ENCODE measurements at places on chromosomes 1 and 21.
A peak's percentile ranks its signal among the peaks of the same experiment; 100 is the strongest.

GRCh38 chr1:236815941-236816340 is 20.8 kb downstream of the MTR start:
- no peak for DNase-seq

DNA sequence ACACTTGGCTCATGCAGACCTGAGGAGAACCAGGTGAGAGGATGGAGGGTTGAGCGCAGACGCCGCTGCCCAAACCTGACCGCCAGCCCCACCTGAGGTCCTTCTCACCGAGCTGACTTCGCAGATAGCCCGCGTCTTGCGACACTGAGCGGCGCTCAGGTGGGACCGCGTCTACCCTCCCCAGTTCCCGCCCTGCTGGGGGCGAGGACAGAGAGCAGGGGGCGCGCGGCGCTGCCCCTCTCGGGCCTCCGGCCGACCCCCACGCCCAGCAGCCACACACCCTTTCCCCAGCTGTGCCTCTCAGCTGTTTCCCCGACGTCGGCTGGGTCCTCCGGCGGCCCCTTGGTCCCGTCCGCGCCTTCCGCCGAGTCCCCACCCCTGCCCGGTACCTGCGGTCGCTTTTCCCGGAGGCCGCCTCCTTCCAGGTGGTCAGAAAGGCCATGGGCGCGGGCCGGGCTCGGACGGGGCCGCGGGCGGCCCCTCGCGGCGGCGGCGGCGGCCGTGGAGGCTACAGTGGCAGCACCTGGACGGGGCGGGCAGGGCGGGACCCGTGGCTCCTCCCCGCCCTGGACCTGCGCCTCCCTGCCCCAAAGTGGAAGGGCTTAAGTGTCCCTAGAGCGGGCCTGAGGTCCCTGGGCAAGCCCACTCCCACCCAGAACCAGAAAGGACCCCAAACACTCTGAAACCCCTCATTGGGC is 14.4 kb upstream of the TTC39A start:
- no peak for DNase-seq

- DNase-seq = peak; percentile 64
Observed at GRCh38 chr1:25064465-25065240, 134.6 kb upstream of the RUNX3 start.

- DNase-seq = no peak
Observed at GRCh38 chr21:25581582-25581981, 25.7 kb downstream of the MRPL39 start.

- no peak for DNase-seq
Observed at GRCh38 chr1:232283864-232284263, 346.1 kb downstream of the SIPA1L2 start.

DNA sequence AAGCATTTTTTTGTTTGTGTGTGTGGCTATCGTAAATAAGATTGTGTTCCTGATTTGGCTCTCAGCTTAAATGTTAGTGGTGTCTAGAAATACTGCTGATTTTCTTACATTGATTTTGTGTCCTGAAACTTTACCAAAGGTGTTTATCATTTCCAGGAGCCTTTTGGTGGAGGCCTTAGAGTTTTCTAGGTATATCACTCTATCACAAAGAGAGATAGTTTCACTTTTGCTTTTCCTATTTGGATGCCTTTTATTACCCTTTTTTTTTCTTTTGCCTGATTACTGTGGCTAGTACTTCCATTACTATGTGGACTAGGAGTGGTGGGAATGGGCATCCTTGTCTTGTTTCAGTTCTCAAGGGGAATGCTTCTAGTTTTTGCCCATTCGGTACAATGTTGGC is 109.6 kb downstream of the S1PR1 start:
- DNase-seq = no peak

DNA sequence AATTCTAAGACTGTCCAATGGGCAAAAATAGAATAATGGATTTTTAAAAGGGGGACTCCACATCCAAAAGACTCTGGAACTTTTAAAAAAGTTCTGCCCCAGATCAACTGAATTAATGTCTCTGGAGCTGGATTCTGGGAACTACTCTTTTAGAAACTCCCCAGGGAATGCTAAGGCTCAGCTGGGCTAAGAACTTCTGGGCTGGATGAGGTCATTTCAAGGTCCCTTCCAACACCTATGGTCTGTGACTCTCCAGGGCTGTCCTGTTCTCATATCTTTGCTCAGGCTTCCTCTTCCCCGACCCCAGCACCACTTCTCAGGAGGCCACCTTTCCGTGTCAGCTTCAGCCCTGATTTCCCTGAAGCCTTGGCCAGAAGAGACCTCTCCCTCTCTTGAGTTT is 13.5 kb upstream of the PLA2G2C start:
- no peak for DNase-seq

GRCh38 chr1:170618421-170618820 is 45.5 kb upstream of the PRRX1 start:
- DNase-seq = no peak

GRCh38 chr21:45508607-45509565 is 33.4 kb downstream of the SLC19A1 start:
- no peak for DNase-seq

GRCh38 chr1:170959385-170959784 is 24.1 kb downstream of the MROH9 start:
- DNase-seq = no peak

- no peak for DNase-seq
Observed at GRCh38 chr1:30650038-30650967, 73.1 kb downstream of the MATN1 start.

- DNase-seq = no peak
Observed at GRCh38 chr1:203264052-203264501, 34.6 kb upstream of the CHIT1 start.

- DNase-seq = no peak
Observed at GRCh38 chr1:161771973-161772372, 5.9 kb downstream of the ATF6 start.

DNA sequence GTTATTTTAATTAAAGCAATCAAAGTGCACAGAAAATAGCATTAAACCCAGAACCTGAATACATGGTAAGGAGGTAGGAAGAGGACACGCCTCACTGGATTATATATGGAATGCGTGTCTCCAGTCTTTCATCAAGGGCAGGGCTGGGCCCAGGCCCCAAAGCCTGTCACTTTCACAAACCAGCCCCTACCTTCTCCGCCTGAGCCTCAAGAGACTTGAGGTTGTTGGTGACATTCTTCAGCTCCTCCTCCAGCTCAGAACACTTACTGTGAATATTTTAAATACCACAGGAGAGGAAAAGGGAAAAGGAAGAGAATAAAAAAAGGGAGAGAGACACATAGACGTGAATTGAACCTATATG is 16.3 kb upstream of the NUP210L start:
- no peak for DNase-seq

DNA sequence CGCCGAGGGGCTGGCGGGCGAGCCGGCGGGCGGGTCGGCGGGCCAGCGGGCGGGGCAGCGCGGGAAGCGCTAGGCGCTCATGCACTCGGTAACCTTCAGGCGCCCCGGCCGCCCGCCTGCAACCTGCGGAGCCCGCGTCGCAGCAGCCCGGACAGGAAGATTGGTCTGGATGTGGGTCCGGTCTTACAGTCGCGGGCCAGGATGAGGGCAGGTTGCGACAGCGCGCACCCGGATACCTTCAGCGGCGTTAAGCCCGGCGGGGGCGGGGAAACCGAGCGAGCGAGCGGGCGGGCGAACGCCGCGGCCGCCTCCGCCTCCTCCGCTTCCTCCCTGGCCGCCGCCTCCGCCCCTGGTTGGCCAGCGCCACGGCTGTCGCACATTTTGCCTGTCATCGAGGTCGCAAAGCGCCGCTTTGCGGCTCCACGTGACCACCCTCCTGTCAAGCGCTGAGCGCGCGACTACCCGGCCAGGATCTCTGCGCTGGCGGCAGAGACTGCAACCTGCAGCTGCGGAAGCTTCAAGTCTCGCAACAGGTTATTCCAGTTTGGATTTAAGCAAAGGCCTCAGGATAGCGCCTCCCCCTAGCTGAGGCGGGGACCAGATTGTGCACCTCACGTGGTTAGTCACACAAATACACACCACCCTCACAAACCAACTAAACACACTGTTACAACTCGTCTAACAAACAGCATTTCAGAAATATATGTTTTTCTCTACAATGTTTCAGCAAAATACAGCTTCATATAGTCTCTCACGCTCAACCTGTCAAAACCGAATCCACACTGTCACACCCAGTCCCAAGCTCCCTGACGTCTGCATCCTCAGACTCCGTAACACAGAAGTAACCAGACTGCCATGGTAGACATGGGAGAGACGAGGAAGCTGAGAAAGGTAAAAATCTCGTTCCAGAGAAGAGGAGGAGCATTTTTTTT is at the start of gene FAF1:
TSS of gene FAF1 (minus strand) at position 355 of the 932 bp plus-strand sequence. CDS start 456 bp downstream, outside the sequence.
- peak; percentile 96 for DNase-seq

- DNase-seq = no peak
Observed at GRCh38 chr1:101431956-101432510, 195.2 kb downstream of the S1PR1 start.

DNA sequence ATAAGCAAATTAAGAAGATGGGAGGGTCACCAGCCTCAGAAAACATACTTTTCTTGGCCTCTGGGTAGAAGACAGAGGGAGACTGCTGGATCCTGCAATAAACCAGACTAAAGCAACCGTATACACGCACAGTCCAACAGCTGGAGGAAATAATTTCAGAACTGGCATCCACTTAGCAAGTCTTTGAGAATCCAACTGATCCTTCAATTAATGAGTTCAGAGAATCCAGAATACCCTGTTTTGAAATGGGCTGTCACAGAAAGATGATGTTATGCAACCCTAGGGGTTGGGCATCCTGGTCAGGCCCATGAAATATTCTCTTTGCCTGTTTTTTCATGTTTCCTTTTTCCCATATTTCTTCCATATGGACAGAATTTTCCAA is 134.0 kb upstream of the MAGI3 start:
- no peak for DNase-seq

- peak; percentile 54 for DNase-seq
Observed at GRCh38 chr1:110783292-110783918, 89.5 kb upstream of the CD53 start.

- no peak for DNase-seq
Observed at GRCh38 chr1:31135973-31136600, 70.6 kb upstream of the PUM1 start.

- DNase-seq = no peak
Observed at GRCh38 chr1:19066874-19067181, 110.4 kb upstream of the IFFO2 start.

GRCh38 chr1:160068225-160068624 is 1.7 kb downstream of the KCNJ10 start:
- DNase-seq = no peak

DNA sequence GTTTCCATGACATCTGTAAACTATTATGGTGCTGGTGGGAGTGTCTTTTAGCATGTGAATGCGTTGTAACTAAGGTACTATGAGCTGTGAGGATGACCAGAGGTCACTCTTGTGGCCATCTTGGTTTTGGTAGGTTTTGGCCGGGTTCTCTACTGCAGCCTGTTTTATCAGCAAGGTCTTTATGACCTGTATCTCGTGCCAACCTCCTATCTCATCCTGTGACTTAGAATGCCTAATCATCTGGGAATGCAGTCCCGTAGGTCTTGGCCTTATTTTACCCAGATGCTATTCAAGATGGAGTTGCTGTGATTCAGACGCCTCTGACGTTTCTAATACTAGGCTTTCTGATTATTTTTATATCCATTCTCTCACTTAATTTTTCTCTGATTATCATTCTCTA is 9.4 kb downstream of the NCAM2 start:
- no peak for DNase-seq

DNA sequence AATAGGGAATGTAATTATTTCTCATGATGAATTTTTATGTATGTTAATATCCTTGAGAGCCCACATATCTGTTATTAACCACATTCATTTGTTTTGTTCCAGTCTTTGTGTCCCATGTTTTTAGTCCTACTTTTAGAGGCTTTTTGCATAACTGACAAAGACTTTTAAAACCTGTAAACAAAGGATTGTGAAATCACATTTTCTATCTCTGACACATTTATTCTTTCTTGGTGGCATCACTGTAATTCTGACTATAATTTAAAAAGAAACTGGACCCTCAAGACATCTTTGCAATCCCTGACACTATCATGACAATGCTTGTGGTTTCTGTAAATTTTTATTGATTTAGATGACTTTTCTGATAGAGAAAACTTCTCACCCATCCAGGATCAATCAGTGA is 313.1 kb downstream of the SIPA1L2 start:
- no peak for DNase-seq

DNA sequence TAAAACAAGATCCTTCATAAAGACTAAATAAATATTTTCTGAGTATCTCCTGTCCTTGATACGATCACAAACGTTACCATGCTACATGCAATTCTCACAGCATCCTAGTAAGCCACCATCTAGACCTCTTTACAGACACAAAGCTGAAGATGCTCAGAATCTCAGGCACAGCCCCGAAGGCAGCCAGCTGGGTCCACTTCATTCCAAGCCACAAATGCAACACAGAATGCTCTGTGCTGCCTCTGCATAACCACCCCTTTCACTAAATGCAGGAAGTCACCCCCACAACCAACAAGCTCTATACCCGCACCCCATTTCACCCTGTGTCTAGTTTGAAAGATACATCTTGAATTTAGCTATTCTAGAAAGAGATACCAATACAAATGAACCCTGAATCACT is 12.9 kb downstream of the RCAN1 start:
- DNase-seq = no peak

DNA sequence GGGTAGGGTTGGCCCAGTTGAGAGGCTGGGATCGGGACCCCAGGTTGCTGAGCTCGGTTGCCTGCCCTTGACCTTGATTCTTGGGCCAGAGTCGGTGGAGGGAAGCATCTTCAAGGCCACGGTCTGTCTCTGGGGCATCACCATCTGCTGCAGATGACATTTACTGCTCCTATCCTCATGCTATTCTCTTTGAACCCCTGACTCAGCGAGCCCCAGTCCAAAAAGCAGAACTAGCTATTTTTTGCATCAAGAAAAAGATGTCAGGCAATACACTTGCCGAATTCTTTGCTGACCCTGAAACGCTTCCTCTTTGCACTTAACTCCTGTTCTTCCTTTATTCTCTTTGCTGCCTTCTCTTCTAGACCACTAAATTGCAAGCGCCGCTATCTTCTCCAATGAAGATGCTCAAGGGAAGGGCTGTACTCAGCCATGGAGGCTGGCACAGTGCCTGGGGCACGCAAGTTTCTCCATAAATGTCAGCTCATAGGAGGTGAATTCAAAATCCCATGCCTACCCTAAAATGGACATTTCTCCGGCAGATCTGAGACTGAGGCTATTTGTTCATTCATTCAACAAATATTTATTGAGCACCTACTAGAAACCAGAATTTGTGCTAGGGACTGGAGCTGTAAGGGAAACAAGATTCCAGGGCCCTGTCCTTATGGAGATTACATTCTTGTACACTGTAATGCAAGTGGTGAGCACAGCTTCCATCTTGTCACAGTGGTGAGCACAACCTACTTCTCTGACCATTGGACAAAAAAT is 20.5 kb upstream of the CAPZB start:
- DNase-seq = no peak

GRCh38 chr1:8641377-8641997 is 176.0 kb downstream of the RERE start:
- DNase-seq = no peak
